HuH-7 (cell line): ENCODE measurements at places on chromosomes 12 and 14.

DNA sequence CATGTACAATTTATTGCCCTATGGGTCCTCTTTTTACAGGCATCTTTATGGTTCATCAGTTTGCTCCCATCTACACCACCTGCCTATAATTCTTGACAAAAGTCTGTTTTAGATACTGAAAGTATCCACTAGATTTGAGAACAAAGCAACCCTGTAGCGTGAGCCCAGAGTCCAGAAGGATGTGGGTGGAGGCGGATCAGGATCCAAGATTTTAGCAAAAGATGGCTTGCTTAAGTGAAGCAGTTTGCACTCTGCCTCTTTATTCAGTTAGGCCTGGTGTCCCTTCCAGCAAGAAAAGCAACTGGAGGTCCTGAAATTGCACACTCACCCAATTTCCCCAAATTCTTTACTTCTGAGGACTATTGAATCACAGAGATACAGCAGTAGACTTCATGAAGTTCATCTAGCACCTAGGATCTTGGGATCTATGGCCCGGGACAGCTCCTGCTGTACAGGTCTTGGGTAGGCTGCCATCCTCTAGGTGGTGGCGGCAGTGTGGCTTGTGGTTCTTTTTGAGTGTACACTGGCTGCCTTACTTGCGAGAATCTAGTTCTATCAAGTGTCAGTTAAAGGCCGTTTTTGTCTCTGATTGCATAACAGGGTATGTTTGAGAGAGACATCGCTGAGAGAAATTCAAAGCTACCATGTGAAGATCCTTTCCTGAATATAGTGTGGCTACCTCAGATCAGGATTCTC is 873.2 kb downstream of the NRXN3 start:
- DNase-seq: no peak

DNA sequence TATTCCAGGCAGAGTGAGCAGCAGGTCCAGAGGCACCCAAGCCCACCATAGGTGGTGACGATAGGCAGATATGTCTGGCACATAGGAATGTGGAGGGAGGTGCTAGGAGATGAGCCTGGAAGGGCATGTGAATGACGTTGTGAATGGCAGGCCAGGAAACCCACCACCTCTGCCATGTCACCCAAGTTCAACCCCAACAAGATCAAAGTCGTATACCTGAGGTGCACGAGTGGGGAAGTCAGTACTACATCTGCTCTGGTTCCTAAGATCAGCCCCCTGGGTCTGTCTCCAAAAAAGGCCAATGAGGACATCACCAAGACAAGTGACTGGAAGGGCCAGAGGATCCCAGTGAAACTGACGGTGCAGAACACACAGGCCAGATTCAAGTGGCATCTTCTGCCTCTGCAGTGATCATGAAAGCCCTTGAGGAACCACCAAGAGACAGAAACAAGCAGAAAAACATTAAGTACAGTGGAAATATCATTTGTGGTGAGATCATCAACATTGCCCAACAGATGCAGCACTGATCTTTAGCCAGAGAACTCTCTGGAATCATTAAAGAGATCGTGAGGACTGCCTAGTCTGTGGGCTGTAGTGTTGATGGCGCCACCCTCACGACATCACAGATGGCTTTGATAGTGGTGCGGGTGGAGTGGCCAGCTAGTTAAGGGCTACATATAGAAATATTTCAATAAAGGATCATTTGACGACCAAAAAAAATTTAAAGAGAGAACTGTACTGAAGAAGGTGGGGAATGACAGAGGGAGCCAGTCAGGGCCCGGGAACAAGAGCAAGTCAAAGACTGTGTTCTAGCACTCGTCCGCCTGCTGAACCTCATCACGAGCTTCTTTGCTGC is 99.7 kb downstream of the ZFP36L1 start:
- no peak for DNase-seq

DNA sequence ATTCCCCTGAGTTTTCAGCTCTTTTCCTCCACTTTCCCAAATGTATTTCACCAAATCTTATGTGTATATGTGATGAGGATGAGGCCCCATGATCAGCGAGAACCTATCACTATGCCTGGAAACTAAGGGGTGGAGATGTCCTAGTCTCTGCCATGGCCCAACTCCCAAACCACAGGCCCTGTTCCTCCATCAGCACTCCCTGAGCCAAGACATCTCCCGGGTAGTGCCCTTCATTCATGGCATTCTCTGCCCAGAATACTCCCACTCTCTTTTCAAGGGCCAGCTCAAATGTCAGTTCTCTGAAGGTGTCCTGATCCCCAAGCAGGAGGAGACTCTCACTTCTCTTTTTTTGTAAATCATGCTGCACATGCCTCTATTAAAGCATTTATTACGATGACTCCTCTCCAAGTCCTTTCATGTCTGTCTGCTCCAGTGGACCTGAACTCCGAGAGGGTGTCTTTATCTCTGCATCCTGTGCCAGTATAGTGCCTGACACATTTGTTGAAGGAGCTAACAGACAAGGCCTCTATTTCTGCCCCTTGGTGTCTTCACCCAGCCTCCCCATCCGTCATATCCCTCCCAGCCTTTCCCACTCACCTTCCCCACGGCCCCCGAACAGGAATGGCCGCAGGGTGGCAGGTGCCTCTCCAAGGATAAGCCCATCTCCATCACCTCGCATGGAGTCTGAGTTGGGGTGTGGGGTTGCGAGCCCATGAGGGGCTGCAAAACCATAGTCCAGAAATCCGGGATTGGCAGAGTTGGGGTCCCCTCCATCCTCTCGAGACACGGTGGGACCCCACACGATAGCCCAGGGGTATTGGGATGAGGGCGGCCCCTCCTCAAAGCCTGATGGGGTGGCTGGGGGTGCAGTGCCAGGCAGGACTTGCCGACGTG is 3.7 kb downstream of the PIANP start:
- DNase-seq: no peak

- no peak for DNase-seq
Observed at GRCh38 chr14:78737601-78738000, 567.4 kb downstream of the NRXN3 start.

DNA sequence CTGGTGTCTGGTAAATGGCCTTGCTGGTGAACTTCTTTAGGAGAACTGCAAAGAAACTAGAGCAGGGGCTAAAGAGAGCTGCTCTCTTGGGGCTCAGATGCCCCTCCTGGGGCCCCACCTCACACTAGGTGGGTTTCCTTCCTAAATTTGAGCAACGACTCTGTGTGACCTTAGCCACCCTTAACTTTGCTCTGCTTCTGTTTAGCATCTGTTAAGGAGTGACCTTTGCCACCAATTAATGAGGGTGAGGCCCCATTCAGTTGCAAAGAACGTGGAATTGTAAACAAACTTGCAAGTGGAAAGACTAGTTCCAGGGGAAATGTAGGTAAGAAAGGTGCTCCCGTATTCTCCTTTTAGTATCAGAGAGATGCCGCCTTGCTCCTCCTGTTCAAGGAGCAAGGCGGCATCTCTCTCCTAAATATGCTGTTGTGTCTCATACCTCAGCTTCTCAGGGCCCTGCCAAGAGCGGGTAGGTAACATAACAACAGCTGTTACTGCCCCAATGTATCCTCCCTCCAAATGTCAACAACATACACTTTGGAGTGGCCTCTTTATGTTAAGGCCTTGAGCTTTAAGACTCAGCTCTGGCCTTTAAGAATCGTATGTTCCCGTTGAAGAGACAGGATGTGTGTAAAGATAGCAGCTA is 77.6 kb upstream of the FUT8 start:
- peak; percentile 30 for DNase-seq

GRCh38 chr12:56186957-56187356 is 2.3 kb downstream of the SMARCC2 start:
- no peak for DNase-seq

DNA sequence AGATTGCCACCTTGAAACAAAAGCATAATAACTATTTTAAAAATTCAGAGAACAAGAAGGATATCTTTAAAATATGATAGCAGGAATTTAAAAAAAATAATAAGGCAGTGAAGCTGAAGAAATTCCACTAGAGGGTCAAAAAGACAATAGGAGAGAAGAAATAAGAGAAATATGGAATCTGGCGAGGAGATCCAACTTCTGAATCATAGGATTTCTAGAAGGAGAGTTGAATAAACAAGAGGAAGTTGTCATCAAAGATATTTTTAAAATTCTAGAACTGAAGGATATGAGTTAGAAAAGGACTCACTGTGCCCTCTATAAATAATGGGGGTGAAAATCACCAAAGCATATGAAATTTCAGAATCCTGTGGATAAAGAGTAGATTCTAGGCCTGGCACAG is 26.8 kb upstream of the TOMM20L start:
- DNase-seq: no peak
